GM06990 (cell line): ENCODE measurements at places on chromosomes 3 and 15.

DNA sequence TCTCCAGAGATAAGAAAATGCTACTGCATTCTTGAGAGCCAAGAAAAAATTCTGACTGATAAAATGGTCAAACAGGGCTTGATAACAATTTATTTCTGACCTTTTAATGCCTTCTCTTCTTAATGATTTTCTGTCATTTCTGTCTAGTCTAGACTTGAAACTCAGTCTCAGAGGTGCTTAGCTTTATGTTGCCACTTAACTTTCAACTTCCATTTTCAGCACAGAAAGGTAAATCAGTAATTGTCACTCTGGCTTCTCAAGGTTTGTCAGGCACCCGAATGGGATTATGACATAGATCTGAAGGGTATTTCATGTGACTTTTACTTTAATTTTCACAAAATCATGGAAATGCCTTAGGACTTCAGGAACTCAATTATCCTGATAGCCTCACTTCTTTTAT, 155.4 kb upstream of the GBE1 start:
- DNase-seq = no peak

- no peak for DNase-seq
Observed at GRCh38 chr3:127714125-127714571, 41.4 kb downstream of the ABTB1 start.

DNA sequence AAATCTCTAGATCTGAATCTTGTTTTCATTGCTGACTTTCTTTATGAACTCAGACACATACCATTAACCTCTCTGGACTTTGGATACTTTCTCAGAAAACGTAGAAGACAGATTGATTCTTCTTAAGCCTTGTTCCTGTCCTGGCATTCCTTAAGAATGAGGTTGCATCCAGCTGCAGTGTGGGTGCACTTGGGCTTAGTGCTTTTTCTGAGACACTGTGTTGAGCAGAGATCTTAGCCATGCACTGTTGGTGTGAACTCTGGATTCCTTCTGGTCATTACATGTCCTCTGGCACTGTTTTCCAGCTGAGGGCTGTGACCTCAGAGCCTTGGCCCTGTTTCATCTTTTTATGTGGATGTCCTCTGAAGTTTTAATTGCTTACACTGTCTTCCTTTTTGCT, 428.3 kb downstream of the CNTN4 start:
- no peak for DNase-seq

- DNase-seq = no peak
Observed at GRCh38 chr3:114858329-114858728, 288.8 kb downstream of the ZBTB20 start.

DNA sequence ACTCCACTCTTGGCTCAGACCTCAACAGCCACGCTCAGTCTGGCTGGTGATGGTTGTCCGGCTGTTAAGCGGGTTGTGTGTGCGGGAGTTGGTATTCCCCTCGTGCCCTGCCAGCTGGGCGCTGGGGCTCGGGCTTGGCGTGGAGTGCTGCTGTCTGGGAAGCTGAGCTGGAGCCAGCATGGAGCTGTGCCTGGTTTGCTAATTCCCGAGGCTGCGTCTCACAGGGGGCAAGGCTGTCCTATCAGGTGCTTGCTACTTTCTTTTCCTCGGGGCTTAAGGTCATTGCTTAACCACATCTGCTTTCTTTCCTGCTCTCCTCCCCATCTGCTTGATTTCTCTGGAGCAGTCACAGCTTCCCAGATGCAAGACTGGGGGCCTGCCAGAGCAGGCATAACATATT, 29.9 kb downstream of the PDIA5 start:
- no peak for DNase-seq

- no peak for DNase-seq
Observed at GRCh38 chr3:195762611-195763010, 41.8 kb downstream of the MUC20 start.

GRCh38 chr3:32662647-32663046, 22.3 kb upstream of the CNOT10 start:
- DNase-seq = no peak

GRCh38 chr3:35120026-35120425, 519.3 kb upstream of the ARPP21 start:
- no peak for DNase-seq
